Tibial artery (tissue), 4 donors: ENCODE measurements at places on chromosomes 12 and 14.
A peak's percentile ranks its signal among the peaks of the same experiment; 100 is the strongest.

DNA sequence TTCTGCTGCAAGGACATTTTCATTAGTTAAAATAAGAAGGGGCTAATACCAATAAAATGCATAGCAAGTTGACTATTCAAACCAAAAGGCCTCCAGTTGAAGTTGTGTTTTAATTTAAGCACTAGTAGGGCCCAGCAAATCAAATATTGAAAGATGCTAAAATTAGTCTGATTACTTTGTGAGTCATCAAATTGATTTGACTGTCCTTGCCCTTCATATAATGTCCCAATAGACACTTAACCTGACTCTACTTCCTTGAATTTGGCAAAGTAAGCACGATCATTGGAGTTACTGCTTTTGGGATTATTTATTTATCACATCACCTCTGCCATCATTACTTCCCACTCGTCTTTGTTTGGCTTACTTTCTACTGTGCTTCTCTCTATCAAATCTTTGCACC is 798.5 kb downstream of the DIO2 start:
- H3K4me1 ChIP-seq, result no peaks in the 10 kb centered on the region
- H3K27ac ChIP-seq, result no peak overlapping the region
- no peak for DNase-seq
- H3K36me3 ChIP-seq, result no peaks in the 10 kb centered on the region

DNA sequence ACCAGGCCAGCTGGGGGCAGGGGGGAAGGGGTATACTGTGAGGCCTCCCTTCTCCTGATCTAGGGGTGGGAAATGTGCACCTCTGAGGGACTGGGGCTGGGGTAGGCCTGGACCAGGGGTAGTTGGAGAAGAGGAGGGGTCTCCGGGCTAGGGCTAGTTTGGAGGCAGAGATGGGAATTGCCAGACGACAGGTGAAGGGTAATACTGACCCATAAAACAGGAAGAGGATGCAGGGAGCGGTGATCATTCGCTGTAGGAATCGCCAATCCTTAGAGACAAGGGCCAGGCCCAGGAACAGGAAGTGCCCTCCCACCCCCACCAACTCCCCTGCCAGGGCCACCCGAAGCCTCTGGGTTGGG is 4.4 kb downstream of the SLC22A17 start:
- no peaks in the 10 kb centered on the region for H3K4me1 ChIP-seq
- H3K27ac ChIP-seq, result no peak overlapping the region
- H3K36me3 ChIP-seq, result peaks cover 30% of the 10 kb centered on the region
- H3K4me3 ChIP-seq, result no peak overlapping the region
- DNase-seq, result no peak
- no peaks in the 10 kb centered on the region for H3K27me3 ChIP-seq

DNA sequence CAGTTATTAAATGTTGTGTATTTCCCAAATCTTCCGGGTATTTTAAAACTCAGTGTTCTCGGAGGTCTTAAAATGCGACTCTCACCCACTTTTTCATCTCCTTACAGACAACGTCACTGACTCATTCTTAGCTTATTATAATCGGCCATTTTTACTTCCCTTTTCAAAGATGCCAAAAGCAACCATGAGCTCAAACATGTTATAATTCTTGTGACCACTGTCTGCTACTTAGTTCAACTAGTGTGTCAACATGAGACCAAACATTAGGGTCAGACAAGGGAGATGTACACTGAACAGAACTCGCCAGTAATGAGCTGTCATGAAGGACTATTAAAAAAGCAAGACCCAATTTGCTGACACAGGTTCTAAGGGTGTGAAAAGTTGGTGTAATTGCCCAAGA is 4.2 kb upstream of the GRIP1 start:
- no peak overlapping the region for H3K4me3 ChIP-seq
- no peak for DNase-seq
- H3K27me3 ChIP-seq, result no peaks in the 10 kb centered on the region
- no peak overlapping the region for H3K27ac ChIP-seq
- H3K4me1 ChIP-seq, result no peaks in the 10 kb centered on the region

DNA sequence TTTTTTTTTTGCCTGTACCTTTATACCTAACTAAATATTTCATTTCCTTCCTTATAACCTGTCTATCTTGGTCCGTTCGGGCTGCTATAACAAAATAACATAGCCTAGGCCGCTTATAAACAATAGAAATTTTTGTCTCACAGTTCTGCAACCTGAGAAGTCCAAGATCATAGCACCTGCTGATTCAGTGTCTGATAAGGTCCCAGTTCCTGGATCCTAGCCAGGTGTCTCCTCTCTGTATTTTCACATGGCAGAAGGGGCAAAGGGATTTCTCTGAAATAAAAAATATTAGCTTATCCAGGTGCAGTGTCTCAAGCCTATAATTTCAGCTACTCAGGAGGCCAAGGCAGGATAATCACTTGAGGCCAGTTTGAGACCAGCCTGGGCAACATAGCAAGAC is 1046.6 kb upstream of the USP15 start:
- no peak overlapping the region for H3K27ac ChIP-seq
- no peaks in the 10 kb centered on the region for H3K4me1 ChIP-seq
- no peaks in the 10 kb centered on the region for H3K27me3 ChIP-seq
- no peaks in the 10 kb centered on the region for H3K36me3 ChIP-seq
- no peak for DNase-seq

DNA sequence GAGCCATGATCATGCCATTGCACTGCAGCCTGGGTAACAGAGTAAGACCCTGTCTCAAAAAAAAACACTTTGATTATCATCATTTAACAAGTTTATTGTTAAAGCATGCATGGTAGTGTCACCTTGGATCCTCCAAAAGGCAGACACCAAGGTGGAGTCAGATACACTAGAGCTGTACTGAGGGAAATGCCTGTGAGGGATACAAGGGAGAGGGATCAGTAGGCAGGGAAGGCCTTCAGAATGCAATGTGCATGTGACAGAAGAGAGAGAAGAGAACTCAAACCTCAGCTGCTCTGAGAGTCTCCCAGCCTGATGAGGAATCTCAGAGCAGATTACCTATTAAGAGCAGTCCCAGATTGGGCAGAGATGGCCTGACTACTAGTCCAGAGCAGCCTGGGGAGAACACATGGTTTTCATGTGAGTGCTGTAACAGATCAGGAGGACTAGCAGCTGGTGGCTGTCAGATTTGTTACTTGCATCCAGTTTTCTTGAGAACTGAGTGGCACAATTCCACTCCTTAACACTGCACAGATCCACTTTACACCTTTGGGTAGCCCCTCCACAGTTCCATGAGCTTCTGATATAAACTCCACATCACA is 38.0 kb upstream of the A2ML1 start:
- H3K4me3 ChIP-seq, result no peak overlapping the region
- no peak overlapping the region for H3K27ac ChIP-seq
- H3K36me3 ChIP-seq, result peaks cover 12% of the 10 kb centered on the region
- peaks cover 5% of the 10 kb centered on the region for H3K4me1 ChIP-seq
- no peaks in the 10 kb centered on the region for H3K27me3 ChIP-seq

GRCh38 chr12:14275886-14276285 is 89.6 kb upstream of the ATF7IP start:
- no peaks in the 10 kb centered on the region for H3K36me3 ChIP-seq
- no peak overlapping the region for H3K27ac ChIP-seq
- H3K4me1 ChIP-seq, result peaks cover 5% of the 10 kb centered on the region
- H3K27me3 ChIP-seq, result no peaks in the 10 kb centered on the region
- no peak for DNase-seq
- H3K4me3 ChIP-seq, result no peak overlapping the region

- DNase-seq, result no peak
- no peaks in the 10 kb centered on the region for H3K36me3 ChIP-seq
- H3K4me1 ChIP-seq, result no peaks in the 10 kb centered on the region
- H3K4me3 ChIP-seq, result no peak overlapping the region
These were observed 68.9 kb downstream of the CMKLR1 start for GRCh38 chr12:108270035-108270848.

- H3K4me1 ChIP-seq, result no peaks in the 10 kb centered on the region
- DNase-seq, result no peak
- H3K27ac ChIP-seq, result no peak overlapping the region
These were observed 137.5 kb downstream of the TMEM117 start for GRCh38 chr12:43973385-43973784.

- H3K27ac ChIP-seq, result no peak overlapping the region
- no peak overlapping the region for H3K4me3 ChIP-seq
- H3K36me3 ChIP-seq, result peaks cover 28% of the 10 kb centered on the region
- H3K27me3 ChIP-seq, result no peaks in the 10 kb centered on the region
These were observed 6.5 kb upstream of the PNMA1 start for GRCh38 chr14:73720636-73721035.

GRCh38 chr12:12538535-12538934 is 24.1 kb downstream of the DUSP16 start:
- H3K27me3 ChIP-seq, result no peaks in the 10 kb centered on the region
- no peaks in the 10 kb centered on the region for H3K36me3 ChIP-seq
- peak overlapping the region; percentile 29 for H3K27ac ChIP-seq
- H3K4me3 ChIP-seq, result no peak overlapping the region
- peaks cover 11% of the 10 kb centered on the region for H3K4me1 ChIP-seq

DNA sequence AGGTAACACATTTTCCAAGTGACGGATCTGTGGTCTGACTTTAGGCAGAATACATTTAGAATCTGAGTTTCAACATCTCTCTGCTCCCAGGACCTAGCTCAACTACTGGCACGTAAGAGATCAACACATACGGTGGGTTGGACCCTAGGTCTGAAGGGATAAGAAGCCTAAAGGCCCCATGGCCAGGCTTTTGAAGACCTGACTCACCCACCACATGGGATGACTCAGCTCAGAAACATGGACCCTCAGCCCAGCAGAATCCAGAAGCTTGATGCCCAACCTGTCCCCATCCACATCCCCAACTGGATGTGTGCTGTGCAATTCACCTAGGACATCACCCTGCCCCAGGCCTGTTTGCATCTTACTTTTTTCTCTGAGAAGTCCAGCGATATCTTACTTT is 770.2 kb downstream of the BCL11B start:
- no peak for DNase-seq
- H3K27me3 ChIP-seq, result no peaks in the 10 kb centered on the region
- H3K27ac ChIP-seq, result no peak overlapping the region
- no peak overlapping the region for H3K4me3 ChIP-seq
- H3K36me3 ChIP-seq, result no peaks in the 10 kb centered on the region
- no peaks in the 10 kb centered on the region for H3K4me1 ChIP-seq

DNA sequence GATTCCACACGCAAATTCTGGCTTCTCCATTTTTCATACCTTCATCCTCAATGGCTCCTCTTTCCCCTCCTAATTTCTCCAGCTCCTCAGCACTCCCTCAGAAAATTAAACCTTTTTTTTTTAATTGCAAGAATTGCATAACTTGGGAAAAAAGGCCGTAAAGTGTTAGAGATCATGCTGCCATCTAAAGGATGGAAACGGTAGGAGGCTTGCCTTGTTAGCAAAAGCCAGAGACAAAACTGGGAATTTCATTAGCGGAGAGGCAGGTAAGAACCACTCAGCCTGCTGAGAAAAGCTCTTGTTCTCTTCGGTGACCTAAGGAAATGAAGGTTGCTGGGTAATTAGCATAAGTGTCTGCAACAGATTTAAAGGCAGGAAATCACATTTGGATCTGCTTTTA is 204.3 kb downstream of the AEBP2 start:
- H3K27ac ChIP-seq, result no peak overlapping the region
- DNase-seq, result no peak
- H3K4me3 ChIP-seq, result no peak overlapping the region
- peaks cover 14% of the 10 kb centered on the region for H3K4me1 ChIP-seq

- H3K36me3 ChIP-seq, result no peaks in the 10 kb centered on the region
- no peaks in the 10 kb centered on the region for H3K27me3 ChIP-seq
- H3K4me1 ChIP-seq, result no peaks in the 10 kb centered on the region
- no peak overlapping the region for H3K4me3 ChIP-seq
- DNase-seq, result no peak
These were observed 2.9 kb downstream of the PRPF40B start for GRCh38 chr12:49626169-49626835.
